GM12891 (cell line): ENCODE measurements at places on chromosomes 2 and 18.

GRCh38 chr2:134420259-134420658, 166.4 kb downstream of the MGAT5 start:
- no peak for DNase-seq

GRCh38 chr2:63514237-63514716, 74.0 kb downstream of the WDPCP start:
- DNase-seq = no peak

DNA sequence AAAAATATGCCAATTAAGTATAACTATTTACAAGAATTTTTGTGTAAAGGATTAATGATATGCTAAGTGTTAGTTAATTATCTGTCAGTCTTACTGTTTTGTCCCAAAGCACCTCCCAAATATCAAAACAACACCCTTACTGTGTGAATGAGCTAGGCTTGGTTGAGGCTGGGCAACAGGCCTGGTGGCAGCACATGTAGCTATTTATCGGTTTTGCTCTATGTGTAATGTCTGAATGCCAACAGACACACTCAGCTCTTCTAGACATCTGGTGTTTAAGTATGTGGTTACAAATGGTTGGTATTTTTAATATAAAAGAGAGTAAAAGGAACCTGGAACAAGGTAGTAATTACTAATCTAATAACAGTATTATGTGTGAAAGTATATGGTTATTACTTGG, 175.3 kb downstream of the RAB3GAP1 start:
- DNase-seq = no peak

DNA sequence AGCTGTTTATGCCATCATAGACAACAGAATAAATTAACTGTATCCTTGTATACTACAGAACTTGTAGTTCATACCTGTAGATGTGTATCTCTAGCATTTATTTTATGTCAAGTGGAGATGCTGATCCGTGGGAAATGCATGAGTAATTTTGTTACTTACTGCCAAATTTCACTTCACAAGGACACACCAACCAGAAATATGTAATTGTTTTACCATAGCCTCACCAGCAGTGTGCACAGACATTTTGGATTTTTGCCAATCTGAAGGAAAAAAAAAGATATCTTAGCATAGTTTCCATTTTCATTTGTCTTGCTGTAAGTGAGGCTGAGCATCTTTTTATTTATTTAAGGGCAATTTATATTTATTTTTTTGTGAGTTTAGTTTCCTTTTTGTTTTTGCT, 265.1 kb upstream of the OSR1 start:
- DNase-seq = no peak

GRCh38 chr2:204452464-204453023, 92.7 kb upstream of the PARD3B start:
- DNase-seq = no peak
